Anterior cingulate cortex (tissue), 58 donors: ENCODE measurements at places on chromosomes 11 and 22.

DNA sequence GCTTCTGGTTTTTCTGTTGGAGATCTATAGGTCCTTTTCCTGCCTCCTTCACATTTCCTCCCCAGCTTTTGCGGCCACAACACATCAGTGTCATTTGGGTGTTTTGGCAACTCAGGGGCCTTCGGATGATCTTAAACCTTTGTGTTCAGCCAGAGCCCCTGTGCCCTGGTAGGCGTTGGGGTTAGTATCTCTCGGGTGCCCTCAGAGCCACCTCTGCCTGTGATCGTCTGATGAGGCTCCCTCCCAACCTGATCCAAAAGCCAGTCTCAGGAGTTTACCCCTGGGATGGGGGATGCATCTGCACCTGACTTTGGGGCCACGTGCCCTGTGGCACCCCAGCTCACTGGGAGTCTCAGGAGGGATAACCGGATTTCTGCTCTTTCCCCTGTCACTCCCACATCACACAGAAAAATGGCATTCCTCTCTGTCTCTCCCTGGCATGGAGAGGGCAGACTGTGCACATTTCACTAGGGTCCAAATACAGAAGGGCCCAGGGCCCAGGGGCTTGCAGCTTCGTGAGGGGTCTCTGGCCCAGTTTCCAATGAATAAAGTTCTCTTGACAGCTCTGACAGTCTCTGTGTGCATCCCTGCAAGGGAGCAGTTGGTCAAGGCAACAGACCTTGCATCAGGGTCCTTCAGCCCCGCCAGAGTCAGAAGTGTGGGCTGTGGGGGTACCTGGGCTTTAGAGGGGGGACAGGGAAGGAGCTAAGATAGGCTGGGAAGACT lies 2.6 kb downstream of the RNF26 start:
- DNase-seq = no peak

DNA sequence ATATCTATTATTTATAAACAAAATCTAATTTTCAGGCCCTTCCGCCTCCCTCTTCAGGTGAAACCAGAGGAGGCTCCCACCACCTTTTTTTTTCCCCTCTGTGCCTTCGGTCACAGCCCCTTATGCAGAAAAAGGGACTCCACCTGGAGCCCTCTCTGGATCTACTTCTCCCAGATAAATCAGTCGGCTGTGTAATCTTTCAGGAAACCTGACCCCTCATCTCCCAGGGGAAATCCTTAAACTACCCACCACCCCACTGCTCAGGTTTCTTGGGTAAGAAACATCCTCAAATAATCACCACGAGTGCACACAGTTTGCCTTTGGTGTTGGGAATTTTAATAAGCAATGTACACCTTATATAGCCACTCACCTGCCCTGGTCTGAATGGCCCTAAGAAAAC lies 104.2 kb downstream of the NAV2 start:
- no peak for DNase-seq

GRCh38 chr11:23778971-23779370 lies 717.9 kb upstream of the LUZP2 start:
- no peak for DNase-seq

DNA sequence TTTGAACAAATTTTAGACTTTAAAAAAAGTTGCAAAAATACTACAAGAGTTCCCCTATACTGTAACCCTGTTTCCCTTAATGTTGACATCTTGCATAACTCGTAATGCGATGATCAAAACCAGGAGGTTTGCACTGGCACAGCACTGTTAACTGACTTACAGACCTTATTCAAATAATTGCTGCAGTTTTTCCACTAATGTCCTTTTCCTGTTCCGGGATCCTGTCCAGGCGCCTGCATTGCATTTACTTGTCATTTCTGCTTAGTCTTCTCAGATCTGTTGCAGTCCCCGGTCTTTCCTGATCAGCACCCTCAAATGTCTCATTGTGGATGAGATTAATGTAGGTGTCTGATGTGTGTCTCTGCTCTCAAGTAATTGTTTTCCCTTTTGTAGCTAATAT lies 32.0 kb downstream of the APLP2 start:
- DNase-seq = no peak

DNA sequence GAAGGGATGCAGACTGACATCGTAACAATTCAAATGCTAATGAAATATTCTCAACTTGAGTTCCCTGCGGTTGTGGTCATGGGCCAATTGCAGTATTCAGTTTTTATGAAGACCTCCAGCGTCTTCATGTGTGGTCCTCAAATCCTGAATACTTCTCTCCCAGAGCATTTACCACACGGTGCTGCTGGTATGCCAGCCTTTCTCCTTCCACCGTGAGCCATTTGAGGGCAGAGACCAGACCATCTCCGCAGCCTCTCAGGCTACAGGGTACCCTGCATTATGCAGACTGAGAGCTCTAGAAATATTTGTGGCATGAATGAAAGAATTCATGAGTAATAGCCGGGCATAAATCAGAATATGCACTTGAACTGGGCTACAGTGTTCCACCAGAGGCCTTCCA lies 289.7 kb downstream of the ST3GAL4 start:
- no peak for DNase-seq

DNA sequence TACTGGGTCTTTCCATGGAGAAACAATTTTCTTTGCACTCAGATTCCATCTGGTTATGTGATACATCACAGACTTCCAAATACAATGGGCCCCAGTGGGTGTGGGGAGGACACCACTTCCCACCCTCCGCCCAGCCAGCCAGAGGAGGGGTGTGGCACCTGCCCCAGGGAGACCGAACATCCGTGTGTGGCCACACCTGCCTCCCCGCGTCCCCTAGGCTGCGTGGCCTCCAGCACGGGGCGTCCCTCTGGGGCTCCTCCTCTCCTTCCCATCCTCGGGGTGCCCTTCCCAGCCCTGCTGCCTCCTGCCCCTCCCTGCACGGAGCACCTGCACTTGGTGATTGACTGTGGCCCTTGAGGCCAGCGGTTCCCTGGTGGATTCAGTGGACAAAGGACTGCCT lies 49.1 kb downstream of the CERK start:
- no peak for DNase-seq

- DNase-seq = no peak
Measured at GRCh38 chr11:2847561-2847960, 38.0 kb downstream of the CDKN1C start.

DNA sequence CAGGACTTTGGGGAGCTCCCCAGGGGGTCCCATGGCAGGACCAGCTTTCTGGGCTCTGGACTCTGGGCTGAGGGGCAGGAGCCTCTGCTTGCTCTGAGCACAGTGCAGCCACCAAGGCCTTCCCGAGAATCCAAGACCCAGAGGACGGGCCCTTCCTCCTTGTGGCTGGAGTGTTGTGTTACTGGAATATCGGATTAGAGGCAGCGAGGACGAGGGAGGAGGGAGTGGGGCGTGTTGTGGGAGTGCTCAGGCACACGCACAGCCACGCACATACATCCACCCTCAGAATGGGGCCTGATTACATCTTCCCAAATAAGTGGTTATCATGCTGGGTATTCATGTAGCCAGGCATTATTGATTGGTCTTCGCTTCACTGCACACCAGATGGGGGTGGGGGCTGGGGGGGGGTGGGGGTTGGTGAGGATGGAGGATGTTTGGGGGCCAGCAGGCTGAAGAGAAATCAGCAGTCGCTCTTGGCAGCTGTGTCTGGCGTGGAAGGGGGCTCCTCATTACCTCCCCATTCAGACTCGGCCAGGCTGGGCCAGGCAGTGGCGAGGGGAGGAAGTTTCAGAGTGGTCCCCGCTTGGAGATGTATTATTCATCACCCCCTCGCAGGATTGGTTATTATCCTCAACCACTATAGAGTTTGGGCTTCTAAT lies 120.9 kb downstream of the ST3GAL4 start:
- DNase-seq = no peak

DNA sequence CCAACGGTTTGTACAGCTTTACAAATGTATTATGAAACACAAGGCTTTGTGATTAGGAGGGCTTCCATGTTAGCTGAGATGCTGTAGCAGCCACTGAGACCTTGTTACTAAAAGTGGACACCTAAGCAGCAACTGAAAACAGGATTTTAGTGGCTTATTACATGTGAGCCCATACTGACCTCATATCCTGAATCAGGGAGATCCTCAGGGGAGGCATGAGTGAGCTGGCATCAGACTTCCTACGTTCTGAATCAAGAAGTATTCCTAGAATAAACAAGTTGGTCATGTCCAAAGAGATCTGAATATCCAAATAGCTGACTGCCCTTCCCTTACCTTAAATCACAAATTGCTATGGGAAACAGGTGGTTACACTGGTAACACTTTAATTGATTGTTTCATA lies 59.1 kb upstream of the SCUBE2 start:
- no peak for DNase-seq

DNA sequence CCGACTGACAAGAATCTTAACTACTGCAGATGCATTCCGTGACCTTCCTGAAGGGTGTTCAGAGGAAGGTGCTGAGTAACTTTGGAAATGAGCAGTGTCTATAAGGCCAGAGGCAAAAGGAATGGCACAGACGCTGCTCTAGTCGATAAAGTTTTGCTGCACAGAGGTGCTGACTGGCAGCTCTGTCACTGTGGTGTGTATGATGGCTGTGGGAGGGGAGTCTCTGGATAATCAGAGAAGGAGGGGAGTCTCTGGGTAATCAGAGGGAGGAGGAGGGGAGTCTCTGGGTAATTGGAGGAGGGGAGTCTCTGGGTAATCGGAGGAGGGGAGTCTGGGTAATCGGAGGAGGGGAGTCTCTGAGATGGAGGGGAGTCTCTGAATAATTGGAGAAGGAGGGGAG lies 18.4 kb downstream of the PTDSS2 start:
- no peak for DNase-seq

DNA sequence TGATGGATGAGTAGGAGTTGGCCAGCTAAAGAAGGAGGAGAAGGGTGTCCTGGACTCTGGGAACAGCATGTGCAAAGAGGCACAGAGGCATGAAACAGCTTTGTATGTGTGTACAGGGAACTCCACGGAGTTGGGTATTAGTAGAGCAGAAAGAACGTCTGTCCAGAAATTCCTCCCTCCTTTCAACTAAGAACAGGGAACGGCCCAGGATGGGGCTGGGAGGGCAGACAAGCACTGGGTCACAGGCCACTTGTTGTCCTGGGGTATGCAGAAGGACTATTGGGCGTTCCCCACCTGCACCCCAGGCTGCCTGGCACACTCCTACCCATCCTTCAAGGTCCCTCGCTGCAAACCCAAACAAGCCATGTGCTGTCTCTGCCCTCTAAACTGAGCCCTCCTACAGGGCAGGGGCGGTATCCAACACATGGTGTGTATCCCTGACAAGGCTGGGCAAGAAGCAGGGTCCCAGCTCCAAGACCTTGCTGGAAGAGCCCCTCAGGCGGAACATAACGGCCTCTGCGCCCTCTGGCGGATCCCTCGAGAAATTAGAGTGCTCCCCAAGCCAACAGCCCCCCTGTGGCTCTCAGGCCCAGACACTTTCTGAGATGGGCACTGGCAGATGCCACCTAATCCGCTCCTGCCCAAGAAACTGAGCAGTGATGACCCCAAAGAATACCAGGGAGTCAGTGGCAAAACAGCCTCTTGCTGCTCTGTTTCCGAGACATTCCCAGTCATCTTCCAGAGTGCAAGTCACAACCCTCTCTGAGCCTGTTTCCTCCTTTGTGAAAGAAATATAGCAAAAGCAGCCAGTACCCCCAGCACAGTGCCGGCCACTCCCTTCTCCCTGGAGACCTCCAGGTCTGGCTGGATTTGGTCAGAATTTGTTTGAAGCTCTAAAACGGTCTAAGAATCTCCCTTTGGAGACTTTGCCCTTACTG lies 1.6 kb upstream of the ELFN2 start:
- no peak for DNase-seq

GRCh38 chr11:7511401-7511800 lies 2.4 kb upstream of the PPFIBP2 start:
- peak; percentile 86 for DNase-seq

DNA sequence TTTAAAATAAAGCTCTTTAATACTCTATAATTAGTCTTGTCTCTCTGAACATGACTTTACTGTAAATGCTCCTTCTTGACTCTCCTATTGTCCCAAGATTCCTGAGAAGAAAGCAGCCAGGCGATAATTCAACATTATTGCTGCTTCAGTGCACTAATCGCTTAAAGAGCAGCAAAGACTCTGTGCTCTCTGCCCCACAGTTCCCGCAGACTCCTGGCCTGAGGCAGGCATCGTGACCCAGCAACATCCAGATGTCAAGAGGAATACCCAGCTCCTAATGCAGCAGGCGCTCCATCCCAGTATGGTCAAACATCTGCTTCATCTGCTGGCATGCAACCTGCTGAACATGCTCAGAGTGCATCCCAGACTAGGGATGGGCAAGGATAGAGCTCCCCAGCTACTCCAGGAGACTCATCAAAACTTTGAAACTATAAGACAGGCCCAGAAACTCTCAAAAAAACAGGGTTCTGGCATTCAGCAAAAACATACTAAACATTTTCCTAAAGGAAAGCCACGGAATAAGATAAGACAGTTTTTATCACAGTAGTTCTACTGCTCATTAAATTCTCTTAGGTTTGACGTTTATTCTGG lies 270.0 kb downstream of the SOX6 start:
- no peak for DNase-seq

DNA sequence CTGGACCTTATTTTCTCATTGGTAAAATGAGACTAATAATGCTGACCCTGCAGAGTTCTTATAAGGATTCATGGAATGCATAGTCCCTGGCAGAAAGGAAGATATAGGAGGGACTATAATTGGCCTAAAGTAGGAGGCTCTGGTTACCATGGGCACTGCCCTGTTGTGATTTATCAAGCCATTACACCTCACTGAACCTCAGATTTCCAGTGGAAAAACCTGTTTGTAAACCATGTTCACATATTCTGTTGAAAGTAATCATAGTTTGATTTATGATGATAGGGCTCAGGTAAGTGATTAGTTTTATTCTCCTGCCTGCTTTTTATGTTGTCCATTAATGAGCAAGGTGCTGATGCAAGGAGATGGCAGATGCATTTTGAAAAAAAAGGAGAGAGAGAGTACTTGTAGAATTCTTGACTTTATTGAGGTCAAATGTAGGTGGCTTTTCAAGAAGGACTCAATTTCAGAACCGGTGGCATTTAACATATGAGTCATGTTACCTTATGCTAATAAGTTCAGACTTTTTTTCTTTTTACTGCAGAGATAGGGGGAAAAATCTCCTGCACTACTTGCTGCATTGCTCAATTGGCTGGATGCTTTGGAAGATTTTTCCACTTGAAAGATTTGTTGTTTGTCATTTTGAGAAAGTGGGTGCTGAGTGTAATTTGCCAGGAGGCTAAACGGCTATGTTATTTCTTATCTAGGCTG lies 14.6 kb downstream of the NF2 start:
- no peak for DNase-seq
